NCI-H446 treated with DMSO at 0.1 percent for 48 hours (cell line): ENCODE measurements at places on chromosomes 13 and 19.

DNA sequence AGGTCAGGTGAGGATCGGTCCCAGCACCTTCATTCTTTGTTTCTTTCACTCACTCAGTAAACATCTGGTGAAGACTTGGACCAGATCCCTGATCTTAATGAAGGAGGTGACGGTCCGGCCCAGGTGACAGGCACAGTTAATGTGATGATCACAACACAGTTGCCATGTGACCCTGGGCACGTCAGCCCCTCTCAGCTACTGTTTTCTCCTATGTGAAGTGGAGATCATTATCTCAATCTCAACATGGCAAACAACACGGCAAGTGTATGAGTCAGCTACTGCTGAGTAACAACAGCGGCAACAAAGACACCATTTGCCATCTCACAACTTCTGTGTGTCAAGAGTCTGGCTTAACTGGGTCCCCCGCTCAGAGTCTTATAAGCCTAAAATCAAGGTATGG lies 74.6 kb downstream of the GNG7 start:
- DNase-seq = no peak

DNA sequence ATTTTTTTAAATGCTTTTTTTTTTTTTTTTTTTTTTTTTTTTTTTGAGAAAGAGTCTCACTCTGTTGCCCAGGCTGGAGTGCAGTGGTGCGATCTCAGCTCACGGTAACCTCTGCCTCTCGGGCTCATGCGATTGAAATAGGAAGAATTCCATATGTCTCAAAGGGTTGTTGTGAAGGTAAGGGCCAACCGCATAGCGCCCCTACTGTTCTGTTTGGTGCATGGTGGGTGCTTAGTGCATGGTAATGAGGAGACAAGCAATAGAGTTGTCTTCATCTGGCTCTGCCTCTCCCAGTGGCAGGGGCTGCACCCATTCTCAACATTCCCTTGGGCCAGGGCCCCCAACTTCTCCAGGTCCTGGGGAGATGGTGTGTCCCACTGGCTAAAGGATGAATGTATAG lies 68.7 kb downstream of the RASL11A start:
- no peak for DNase-seq

- no peak for DNase-seq
These were observed 661.3 kb upstream of the KLF12 start for GRCh38 chr13:74795526-74795925.

- peak; percentile 24 for DNase-seq
These were observed 288.7 kb downstream of the FOXO1 start for GRCh38 chr13:40377783-40378182.

DNA sequence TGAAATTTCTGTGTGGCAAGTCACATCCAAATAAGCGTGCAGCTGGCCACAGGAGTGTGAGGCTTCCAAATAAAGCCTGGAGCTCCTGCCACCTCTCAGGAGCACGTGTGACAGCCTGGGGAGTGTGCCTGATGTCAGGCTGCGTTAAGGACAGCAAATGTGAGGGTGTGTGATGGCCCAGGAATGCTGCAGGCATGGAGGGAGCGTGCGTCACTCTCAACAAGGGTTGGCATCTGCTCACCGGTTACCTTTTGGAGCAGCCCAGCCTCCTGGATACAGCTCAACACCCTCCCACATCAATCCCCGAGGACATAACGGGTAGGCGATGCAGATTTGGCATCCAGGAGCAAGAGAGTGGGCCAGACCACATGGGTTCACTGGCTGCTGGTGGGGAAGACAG lies 19.0 kb downstream of the NUMBL start:
- DNase-seq = no peak

GRCh38 chr19:9323557-9323918 lies 441 bp upstream of the ZNF559 start:
- peak; percentile 66 for DNase-seq

GRCh38 chr13:80668452-80668851 lies 327.5 kb upstream of the SPRY2 start:
- DNase-seq = no peak

DNA sequence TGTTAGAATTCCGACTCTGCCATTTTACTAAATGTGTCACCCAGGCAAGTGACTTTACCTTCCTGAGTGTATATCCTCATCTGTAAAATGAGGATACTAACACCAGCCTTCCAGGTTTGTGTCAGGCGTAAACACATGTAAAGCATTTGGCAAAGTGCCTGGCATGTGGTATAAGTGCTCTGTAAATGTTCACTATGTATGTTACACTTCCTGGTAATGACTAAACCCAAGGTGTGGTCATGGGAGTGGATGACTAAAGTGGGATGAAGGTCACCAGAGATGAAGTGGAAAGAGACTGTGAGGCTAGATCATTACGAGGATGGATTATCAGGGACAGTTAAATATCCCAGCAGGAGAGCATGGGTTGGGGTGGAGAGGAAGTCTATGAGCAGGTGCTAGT lies 25.6 kb downstream of the DEDD2 start:
- no peak for DNase-seq

GRCh38 chr19:7554565-7554964 lies 19.0 kb downstream of the PNPLA6 start:
- DNase-seq = no peak

DNA sequence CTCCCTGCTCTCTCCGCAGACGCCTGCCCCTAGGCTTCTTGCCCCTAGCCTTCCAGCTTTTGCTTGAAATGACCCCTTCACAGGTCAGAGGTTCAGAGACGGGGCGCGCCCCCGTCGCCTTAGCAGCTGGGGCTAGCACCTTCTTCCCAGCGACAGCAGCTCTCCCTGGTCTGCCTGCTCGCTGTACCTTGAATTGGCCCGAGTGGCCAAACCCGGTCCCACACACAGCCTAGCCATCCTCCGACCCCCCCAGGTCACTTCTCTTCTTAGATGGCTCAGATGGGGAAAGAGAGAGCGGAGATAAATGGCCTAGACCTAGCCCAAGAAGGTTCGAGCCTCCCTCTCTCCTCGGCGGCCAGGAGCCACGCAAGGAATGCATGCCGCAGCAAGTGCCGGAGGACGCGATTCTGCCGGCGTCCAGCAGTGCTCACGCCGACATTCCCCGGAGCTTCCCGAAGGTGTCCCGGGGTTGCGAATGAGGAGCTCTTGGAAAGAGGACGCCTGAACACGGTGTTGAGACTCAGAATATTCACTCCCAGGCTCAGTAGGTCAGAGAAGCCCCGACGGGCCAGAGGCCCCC lies 1.3 kb downstream of the CDX2 start:
- no peak for DNase-seq

GRCh38 chr19:43726736-43727592 lies 11.1 kb downstream of the IRGC start:
- no peak for DNase-seq

- no peak for DNase-seq
These were observed 1.3 kb downstream of the FARP1 start for GRCh38 chr13:98144027-98144741.
